ENCODE measurements at places on chromosomes 3 and 15.

DNA sequence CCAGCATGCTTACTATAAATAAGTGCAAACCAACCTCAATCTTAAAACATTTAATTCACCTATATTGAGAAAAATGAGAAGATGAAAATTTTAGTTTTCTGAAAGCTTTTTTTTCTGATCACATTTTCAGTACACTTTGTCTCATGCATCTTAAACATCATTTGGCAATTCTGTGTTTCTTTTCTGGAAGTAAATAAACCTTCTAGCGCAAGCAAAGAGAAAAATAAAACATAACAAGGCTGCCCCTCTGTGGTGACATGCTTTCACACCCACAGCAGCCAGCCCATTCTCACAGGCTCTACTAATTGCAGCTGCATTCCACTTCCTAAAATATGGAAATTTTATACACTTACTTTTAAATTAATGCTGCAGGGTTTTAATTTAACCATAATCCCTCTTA lies 90.1 kb downstream of the NEK10 start:
- no peak for DNase-seq

DNA sequence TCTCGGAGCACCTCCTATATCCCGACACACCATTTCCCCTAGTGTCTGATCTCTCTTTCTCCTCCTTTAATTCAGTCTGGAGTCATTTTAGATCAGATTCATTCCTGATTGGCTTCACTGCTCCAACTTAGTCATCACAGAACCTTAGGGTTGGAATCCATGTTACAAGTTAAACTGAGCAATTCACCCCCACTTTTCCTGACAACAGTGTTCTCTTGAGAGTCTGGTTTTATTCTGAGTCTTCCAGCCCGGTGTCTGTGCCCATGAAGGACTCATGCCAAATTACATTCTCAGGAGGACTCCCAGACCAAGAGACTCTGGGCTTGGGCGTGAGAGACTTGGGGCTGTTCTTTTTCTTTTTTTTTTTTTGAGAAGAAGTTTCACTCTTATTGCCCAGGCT lies 57.5 kb downstream of the LPP start:
- no peak for DNase-seq

DNA sequence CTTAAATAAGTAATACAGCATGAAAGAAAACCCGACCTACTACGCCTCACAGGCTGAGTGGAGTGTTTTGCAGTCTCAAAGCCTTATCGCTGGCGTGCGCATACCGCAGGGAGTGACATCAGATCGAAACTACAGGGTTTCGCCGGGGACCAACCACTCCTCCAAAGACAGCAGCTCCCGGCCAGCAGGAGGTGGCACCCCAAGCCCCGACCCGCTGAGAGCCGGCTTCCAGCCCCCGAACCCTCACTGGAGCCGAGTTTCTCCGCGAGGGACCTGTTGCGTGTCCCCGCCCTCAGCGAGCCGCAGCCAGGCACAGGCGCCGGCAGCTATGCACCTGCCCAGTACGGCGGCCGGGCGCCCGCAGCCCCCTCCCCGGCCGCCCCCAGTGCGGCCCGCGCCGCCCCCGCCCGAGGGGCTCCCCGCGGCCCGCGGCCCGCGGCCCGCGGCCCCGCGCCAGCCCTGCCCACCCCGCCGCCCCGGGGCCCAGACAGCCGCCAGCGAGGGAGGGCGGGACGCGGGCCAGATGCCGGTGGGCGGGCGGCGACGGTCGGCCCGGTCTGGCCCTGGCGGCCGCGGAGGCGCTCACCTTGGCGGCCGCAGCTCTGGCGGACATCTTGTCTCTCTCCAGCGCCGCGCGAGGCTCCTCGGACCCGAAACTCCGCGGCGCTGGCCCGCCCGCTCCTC lies 710 bp downstream of the TJP1 start:
- peak; percentile 3 for DNase-seq

GRCh38 chr3:72189339-72189738 lies 404.4 kb upstream of the PROK2 start:
- no peak for DNase-seq

DNA sequence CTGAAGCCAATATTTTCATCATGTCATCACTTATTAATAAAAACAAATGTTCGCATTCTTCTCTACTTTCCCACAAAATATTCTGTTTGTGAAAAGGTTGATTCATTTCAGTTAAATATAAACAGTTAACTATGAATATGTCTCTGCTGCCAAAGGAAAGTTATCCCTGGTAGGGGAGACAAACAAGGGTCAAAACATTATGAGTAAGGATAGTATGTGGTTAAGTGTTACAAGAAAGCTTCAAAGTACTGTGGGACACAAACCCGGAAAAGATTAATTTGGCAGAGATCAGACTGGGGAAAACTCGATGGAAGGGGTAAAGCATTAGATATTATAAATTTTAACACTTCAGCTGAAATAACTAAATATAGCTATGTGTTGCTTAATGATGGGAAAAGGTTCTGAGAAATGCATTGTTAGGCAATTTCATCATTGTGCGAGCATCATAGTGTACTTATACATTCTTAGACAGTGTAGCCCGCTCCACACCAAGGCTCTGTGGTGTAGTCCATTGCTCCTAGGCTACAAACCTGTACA lies 436.5 kb upstream of the TBL1XR1 start:
- DNase-seq, result no peak

DNA sequence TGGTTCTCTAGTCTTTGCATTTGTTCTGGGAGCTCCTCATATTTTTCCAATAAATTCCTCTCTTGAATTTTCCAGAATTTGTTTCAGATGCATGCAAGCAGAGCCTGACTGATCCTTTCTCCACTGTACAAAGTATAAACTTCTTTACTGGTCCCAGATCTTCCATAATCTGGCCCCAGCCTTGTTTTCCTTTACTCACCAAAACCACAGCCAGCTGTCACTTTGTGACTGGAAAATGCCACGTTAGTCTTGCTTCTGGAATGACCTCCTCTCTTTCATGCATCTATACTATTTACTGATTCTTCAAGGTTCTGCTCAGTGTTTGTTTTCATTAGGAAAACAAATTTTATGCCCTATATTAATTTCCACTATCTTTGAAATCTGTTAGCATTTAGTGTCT lies 60.4 kb upstream of the SPPL2A start:
- no peak for DNase-seq

DNA sequence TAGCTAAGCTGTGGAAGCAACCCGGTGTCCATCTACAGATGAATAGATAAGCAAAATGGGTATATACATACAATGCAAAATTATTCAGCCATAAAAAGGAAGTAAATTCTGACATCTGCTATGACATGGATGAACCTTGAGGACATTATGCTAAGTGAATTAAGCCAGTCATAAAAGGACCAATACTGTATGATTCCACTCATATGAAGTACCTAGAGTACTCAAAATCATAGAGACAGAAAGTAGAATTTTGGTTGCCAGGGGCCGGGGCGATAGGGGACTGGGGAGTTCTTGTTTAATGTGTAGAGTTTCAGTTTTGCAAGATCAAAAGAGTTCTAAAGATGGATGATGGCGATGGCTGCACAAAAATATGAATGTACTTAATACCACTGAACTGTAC lies 10.3 kb downstream of the EID1 start:
- DNase-seq, result no peak

- DNase-seq, result no peak
Measured at GRCh38 chr15:39752991-39753390, 29.6 kb downstream of the FSIP1 start.

- DNase-seq, result no peak
Measured at GRCh38 chr3:142318331-142318730, 92.9 kb upstream of the GK5 start.

DNA sequence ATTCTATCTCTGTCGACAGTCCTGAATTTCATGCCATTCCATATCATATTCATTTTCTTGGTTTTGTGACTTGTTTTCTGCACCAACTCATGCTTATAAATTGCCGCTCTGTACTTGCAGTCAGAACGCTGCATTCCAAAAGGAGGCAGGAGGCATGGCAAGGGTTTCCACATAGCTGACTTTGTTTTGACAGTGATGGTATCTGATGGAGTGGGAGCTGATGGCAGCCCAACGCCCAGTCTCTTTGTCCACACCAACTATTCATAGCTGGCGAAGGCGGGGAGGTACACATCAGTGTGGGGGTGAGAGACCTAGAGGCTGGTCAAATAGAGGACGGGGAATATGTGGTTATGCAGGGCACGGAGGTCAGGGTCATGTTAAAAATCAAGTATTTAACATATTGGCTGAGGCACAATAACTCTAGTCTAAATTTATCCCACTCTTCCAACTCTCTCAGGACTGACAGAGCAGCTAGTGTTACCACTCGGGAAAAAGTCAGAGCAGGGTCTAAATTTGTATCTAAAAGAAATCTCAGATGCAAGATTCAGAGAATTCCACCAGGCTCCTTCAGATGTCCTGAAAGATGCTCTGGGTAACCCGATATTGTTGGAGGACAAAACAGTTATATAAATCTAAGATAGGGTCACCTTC lies 67.8 kb upstream of the ATP13A3 start:
- DNase-seq, result no peak

GRCh38 chr3:13653631-13654279 lies 104.8 kb downstream of the FBLN2 start:
- no peak for DNase-seq

DNA sequence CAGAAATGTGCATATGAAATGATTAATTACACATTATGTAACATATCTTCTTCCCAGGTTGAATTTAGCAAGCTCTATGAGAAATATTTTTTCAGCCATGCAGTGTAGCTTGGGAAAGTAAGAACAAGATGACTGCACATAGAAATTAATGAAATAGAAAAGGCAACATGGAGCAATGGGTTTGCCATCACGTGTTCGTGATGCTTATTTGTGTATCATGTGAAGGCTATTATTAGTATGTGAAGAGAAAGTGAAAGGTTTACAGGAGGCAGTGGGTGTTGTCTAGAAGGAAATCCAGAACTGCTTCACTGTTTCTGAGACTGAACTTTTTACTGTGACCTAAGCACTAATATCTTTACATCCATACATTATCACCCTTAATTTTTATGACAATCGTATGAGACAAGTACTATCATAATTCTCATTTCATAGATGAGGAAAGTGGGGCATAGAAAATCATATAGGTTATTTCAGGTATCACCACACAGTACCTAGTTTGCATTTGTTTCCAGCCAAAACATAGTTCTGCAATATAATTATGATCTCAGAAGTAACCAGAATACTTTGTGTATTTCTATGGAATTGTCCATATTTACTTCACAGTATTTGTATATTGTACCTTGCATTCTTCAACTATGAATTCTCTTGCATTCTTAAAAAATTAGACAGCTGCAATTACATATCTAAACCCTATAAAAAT lies 14.9 kb downstream of the SERPINI1 start:
- no peak for DNase-seq

- DNase-seq, result no peak
Measured at GRCh38 chr15:53437366-53437765, 322.1 kb downstream of the WDR72 start.

DNA sequence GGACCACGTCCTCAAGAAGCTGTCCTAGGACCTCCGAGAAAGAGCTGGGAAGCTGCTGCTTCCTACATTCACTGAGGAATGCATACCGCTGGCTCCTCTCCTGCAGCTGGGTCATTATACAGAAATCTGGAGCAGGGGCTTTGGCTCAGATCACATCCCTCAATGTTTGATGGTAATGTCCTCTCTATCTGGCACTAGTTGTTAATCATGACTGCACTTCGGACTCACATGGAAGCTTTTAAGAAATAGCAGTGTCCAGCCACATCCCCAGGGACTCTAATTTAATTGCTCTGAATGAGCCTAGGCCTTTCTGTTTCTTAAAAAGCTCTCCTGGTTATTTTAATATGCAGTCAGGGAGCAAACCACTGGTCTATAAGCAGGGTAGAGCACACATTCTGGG lies 25.7 kb upstream of the MYRIP start:
- no peak for DNase-seq

GRCh38 chr3:65342084-65342683 lies 654.4 kb upstream of the ADAMTS9 start:
- DNase-seq, result no peak

- no peak for DNase-seq
Measured at GRCh38 chr3:120708408-120708807, 26.4 kb upstream of the HGD start.
